Substantia nigra (tissue), 51 donors: ENCODE measurements at places on chromosomes 11 and 22.

GRCh38 chr22:29380032-29380781 is 8.2 kb downstream of the AP1B1 start:
- DNase-seq, result no peak

DNA sequence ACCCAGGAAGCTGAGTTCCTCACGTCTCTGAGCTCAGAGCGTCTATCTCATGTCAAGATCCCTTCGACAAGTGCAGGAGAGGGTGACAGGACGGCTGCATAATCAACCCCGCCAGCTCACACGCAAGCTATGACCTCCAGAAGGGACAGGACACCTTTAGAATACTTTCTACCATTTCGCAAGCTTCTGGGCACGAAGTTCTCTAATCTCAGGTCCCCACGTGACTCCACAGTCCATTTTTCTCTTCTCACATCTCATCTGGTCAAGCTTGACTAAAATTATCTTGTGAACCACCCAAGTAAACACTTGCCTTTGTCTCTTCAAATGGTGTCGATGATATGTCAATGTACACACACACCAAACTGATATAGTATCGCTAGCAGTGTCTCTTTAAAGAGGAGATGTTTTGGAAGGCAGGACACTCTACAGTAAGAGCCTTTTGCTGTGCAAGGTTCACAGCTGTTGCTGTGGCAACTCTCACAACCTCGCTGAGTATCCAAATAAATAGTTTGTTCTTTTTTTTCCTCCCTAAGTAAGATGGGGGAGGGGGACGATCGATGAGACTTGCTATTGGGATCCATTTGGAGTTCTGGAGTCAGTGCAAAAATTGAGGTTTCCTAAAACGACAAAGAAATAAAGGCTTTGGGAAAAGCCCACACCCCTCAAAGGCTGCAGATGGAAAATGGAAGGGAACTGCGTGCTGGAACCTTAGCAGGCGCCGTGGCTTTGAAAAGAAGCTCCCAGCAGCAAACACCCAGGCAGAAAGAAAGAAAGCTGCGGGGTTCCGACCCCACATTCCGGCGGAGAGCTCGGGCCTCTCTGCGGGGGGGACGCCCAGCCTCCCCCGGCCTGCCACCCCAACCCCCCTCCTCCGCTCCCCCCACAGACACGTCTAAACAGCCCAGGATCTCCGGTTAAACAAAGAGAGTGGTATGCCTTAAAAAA is 215.4 kb upstream of the UBASH3B start:
- peak; percentile 16 for DNase-seq

DNA sequence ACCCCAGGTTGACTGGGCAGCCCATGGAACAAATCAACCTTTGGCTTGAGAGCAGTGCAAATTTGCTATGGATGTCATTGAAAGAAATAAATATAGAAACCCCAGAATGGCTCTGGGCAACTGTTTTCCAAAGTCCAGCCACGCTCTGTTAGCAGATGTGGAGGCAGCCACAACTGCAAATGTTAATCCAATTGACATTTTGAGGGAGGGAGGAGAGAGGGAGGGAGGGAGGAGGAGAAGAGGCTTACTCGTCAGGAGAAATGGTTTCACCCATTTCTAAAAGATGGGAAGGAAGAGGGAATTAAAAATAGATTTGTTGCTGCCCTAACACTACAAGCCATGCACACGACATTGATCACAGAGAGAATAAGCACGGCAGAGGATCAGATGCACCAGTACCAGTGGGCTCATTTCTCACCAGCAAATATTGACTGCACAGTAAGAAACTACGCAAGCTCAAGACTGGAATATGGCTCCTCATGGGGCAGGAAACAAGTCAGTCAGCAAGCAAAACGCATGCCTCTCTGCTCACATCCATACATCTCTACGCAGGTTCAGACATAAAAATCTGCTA is 229.1 kb downstream of the LARGE1 start:
- no peak for DNase-seq

GRCh38 chr11:60658409-60658808 is 41.0 kb upstream of the MS4A8 start:
- no peak for DNase-seq

DNA sequence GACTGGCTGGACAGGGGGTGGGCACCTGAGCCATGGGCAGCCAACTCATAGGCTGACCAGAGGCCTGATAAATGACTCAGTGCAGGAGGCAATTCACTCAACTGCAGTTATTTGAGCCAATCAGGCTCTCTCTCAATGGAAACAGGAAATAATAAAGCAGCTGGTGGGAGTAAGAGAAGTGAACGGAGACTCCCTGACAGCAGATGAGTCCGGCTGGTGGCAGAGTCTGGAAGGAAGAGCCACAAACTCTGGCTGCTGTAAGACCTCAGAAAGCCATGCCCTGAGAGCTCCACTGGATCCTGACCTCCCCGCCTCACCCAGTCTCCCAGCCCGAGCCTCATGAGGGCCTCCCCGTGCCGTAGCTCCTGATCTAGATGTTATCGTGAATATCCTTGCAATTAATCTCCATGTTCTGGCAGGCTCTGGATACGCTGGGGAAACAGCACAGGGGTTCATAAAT is 69.8 kb downstream of the TRIM29 start:
- DNase-seq, result no peak

GRCh38 chr22:39176143-39176713 is 23.7 kb upstream of the CBX7 start:
- DNase-seq, result no peak

DNA sequence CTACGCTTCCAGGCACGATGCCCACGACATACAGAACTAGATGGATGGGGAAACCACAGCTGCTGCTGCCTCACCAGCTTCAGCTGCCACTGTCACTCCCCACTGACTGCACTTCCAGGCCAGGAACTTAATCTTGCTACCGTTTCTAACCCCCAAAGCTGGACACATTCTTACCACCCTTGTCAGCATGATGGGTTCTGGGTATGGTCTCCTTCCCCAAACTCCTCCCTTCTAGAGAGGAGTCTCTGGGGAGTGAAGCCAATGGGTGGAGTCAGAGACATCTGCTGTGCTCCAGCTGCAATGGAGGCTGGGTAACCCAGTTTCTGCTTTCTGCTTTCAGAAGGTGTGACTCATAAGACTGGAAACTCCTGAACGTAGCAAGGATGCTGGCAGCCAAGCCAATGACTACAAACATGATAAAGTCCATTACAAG is 87.0 kb upstream of the THY1 start:
- DNase-seq, result no peak

DNA sequence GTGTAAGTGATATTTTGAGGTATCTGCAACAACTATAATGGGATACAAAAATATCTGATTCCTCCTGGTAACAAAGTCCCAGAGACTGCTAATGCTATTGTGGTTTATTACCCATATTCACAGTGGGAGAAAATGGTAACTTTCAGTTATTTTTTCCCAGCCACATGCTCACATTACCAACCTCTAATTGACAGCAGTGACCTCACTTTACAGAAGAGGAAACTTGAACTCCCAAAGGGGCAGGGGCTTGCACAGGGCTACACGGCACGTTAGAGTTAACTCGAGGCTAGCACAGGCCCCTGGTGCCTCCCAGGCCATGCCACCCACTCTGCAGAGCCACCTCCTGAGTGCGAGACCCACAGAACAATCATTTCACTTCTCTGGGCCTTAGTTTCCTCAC is 132.4 kb downstream of the TENM4 start:
- no peak for DNase-seq

GRCh38 chr22:26669060-26669481 is 11.7 kb downstream of the MIAT start:
- no peak for DNase-seq

DNA sequence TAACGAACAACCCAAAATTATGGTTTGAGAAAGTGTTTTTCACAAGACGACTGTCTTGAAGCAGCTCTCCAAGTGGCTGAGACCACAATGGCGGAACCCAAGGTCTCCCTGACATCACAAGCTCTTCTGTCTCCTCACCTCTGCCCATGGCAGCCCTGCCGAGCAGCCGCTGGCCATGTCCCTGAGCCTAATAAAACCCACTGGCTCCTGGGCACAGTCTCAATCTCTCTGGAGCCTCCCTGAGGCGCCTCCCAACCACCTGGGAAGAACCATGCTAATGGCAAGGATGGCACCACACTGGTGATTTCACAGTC is 50.0 kb downstream of the CLTCL1 start:
- no peak for DNase-seq

- peak; percentile 34 for DNase-seq
Observed at GRCh38 chr11:59186130-59186594, 14.2 kb downstream of the DTX4 start.

DNA sequence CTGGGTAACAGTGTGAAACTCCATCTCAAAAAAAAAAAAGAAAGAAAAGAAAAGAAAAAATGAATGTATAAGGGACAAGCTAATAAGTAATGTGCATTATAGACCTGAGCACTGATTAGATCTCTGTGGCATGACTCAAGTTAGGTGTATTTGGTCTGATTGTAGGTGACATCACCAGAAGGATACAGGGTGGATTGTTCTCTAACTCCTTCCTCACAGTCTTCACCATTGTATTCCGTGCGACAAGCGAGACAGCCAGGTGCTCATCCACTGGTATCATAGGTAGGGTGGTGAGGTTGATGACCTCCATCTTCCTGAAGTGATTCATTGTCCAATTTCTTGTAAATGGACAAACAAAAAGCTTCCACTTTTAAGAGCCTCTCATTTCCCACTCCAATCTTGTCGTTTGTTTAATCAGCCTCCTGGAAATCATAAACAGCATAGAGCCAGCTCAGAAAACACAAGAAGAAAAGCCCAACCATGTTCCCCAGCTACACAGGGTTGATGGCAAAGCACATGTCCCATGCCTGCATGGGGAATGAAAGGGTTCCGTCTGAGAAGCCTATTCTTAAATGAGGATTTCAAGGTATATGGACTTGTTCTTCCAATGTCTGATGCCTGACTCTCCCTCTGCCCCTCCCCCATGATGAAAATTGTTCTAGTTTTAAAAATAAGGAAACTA is 6.2 kb downstream of the FAM227A start:
- no peak for DNase-seq

- DNase-seq, result peak; percentile 88
Observed at GRCh38 chr22:17638432-17639246, at the start of gene BCL2L13. Gene BCL2L13, plus strand, starts transcription at chr22:17638757. Its CDS starts 16,955 bp downstream, at chr22:17655712.

- DNase-seq, result no peak
Observed at GRCh38 chr22:45960477-45961386, 16.2 kb downstream of the WNT7B start.

- no peak for DNase-seq
Observed at GRCh38 chr11:119593346-119593745, 135.7 kb downstream of the NECTIN1 start.

DNA sequence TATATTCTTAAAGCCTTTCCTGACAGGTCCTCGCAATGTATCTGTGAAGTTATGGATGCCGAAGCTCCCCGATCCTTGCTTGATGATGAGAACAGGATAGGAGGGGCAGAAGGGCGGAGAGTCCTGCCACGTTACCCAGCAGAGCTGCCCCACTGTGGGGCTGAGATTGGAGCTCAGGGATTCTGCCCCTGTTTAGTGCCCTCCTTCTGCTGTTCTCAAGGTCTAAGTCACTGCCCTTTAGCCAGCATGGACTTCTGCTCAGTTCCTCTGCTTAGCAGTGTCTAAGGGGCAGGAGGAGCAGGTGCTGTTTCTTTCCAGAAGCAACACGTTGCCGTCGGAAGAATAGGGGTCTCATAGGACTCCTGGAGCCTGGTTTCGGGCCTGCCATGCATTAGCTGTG is 164.2 kb upstream of the B3GAT1 start:
- no peak for DNase-seq

GRCh38 chr11:32829680-32830412 is at the start of gene PRRG4:
Gene PRRG4, plus strand, starts transcription at chr11:32829927. Its CDS starts 603 bp downstream, at chr11:32830530.
- DNase-seq, result peak; percentile 31

GRCh38 chr11:119370486-119371046 is 10.9 kb downstream of the USP2 start:
- DNase-seq, result no peak

- no peak for DNase-seq
Observed at GRCh38 chr11:61058583-61059259, 43.6 kb upstream of the CD5 start.

DNA sequence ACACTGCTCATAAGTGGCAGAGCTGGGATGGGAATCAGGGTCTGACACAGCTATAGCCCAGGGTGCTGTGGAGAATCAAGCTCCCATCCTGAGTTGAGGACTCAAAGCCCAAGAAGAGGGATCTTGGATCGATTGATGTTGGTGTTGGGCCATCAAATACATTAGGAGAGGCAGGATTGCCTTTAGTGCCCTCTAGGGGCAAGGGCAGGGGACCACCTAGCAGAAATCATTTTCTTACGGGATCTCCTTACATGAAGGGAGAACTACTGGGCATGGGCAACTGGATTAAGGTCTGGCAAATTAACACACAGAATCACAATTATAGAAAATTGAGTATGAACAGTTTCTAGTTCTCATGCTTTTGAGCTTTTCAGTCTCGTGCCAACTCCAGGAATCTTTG is 24.9 kb upstream of the EMSY start:
- DNase-seq, result no peak

DNA sequence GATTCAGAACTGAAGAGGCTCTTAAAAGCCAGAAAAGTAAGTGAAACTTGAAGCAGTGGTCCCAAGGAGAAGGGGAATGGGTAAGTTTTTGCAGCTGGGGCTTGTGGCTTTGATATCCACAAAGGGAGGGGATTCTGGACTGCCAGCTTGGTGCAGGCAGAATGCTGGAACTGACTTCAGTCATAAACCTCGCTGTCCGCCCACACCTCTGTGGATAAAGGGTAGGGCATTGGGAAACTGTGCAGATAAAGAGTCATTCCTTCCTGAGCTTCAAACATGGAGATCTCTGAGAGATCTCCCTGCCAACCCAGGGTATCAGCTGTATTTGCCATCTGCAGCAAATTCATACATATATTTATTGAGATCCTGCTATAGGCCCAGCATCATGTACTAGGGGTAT is 124.3 kb upstream of the OR9Q1 start:
- no peak for DNase-seq

- DNase-seq, result no peak
Observed at GRCh38 chr22:40051322-40051721, 56.6 kb downstream of the FAM83F start.

- DNase-seq, result no peak
Observed at GRCh38 chr11:43689167-43689566, 8.6 kb downstream of the HSD17B12 start.

DNA sequence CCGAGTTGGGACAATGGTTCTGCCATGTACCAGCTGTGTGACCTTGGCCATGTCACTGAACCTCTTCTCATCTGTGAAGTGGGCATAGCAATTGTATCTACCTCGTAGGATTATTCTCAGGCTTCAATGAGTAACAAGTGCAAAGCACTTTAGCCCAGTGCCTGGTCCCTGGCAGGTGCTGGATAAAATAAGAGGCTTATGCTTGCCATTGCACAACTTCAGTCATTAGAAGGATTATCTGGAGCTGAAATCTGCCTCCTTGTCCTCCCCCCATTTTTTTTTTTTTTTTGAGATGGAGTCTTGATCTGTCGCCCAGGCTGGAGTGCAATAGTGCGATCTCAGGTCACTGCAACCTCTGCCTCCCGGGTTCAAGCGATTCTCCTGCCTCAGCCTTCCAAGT is 7.2 kb downstream of the SMTNL1 start:
- no peak for DNase-seq

DNA sequence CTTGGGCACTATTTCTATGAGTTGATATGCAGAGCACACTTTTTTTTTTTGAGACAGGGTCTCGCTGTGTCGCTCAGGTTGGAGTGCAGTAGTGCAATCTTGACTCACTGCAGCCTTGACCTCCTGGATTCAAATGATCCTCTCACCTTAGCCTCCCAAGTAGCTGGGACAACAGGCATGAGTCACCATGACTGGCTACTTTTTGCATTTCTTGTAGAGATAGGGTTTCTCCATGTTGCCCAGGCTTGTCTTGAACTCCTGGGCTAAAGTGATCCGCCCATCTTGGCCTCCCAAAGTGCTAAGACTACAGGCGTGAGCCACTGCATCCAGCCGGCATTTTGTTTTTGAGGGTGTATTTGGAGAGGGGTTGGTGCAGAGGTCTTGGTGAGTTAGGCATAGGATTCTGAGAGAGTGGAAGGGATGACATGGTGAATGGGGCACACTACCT is 29.9 kb upstream of the MTCH2 start:
- no peak for DNase-seq
